ENCODE measurements at places on chromosomes 13 and 19.

DNA sequence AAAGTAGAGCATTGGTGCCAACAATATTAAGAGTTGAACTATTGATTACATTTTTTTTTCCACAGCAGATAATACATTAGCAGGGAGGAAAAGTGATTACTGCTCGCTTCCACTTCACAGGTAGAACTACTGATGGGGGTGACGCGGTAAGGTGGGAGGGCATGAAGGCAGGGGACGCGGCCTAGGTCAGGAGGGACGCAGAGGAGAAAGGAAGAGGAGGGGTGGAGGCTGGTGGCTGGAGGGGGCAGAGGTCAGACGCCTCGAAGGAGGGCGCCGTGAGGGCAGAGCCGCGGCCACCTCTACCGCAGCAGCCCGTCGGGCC is 287 bp upstream of the B3GLCT start:
- no peak for DNase-seq

GRCh38 chr13:49444524-49445395 is 686 bp downstream of the SETDB2 start:
- peak; percentile 66 for DNase-seq

DNA sequence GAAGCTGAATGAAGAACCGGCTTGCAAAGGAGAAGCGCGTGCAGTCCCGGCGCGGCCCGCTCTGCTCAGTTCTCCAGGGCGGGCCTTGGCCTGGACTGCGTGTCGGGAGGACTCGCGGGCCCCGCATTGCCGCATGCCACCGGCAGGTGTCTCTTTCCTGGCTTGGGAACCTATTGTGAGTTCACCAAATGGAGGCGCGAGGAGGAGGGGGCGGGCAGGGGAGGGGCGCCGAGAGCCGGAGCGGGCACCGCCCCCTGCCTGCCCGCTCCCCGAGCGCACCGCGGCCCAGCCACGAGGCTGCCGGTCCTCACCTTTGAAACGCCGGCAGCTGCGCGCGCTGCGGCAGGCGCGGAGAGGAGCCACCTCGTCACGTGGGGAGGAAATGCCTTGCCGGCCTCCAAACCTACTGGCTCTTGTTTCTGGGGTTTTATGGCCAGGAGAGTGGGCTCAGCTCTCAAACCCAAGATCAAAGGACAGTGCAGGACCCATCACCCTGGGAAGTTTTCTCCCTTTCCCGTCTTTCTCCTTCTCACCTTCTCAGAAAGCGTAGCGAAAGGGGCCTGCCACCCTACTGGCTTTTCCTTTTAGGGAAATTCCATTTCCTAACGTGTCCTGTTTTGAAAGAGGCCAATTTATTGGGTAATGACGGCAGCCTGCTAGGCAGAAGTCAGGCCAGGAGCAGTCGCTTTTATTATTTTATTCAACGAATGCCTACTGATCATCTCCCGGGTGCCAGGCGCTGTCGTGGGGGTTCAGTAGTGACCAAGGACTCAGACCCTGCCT is 13.8 kb upstream of the UBE2L5 start:
- peak; percentile 85 for DNase-seq

DNA sequence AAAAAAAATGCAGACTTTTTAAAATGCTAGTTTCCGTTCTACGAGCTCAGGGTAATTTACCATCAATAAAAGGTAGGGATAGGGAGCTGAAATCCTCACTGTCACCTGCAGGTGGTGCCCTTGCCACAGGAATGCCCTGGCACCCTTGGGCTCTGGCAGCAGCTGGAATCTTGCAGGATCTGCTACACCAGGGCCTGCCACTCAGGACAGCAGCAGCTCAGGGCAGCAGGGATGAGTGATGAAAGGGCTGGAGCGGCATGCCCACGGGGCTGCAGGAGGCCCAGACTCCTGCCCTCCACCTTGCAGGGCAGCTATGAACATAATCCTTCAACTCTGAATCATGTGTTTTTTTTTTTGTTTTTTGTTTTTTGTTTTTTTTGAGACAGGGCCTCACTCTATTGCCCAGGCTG is 54.0 kb downstream of the GNG7 start:
- DNase-seq: peak; percentile 76

- DNase-seq: no peak
Measured at GRCh38 chr19:31125071-31125470, 224.2 kb downstream of the TSHZ3 start.

- DNase-seq: peak; percentile 31
Measured at GRCh38 chr13:20901668-20902437, 693 bp downstream of the XPO4 start.

GRCh38 chr13:66462187-66462586 is 767.9 kb downstream of the PCDH9 start:
- DNase-seq: no peak

DNA sequence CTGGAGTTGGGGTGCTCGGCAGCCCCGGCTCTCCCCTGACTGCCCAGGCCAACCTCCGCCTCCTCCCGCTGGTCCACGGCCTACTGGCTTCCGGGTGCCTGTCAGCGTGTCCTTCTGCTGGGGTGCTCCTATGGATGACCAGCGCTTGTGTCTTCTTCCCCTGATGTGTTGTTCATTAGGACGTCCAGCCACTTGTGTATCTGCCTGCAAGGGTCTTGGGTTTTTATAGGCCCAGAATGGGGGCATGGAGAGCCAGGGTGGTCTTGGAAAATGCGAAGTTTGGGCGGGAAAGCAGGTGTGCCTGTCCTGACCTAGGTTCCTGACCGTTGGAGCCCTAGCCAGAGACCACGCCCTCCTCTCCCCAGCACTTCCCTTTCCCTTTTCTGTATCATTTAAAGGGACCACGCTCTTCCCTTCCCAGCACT is 139.8 kb downstream of the SLITRK5 start:
- DNase-seq: no peak

GRCh38 chr13:77139306-77139705 is 112.3 kb upstream of the FBXL3 start:
- no peak for DNase-seq

- no peak for DNase-seq
Measured at GRCh38 chr19:39936020-39936419, 1.6 kb upstream of the FCGBP start.

- no peak for DNase-seq
Measured at GRCh38 chr19:10379880-10380312, 476 bp downstream of the TYK2 start.

- no peak for DNase-seq
Measured at GRCh38 chr13:51714663-51715168, 89.2 kb downstream of the DHRS12 start.

GRCh38 chr19:47302249-47302648 is 7.4 kb upstream of the C5AR1 start:
- no peak for DNase-seq

- DNase-seq: no peak
Measured at GRCh38 chr19:38389101-38389925, 816 bp downstream of the SPRED3 start.

DNA sequence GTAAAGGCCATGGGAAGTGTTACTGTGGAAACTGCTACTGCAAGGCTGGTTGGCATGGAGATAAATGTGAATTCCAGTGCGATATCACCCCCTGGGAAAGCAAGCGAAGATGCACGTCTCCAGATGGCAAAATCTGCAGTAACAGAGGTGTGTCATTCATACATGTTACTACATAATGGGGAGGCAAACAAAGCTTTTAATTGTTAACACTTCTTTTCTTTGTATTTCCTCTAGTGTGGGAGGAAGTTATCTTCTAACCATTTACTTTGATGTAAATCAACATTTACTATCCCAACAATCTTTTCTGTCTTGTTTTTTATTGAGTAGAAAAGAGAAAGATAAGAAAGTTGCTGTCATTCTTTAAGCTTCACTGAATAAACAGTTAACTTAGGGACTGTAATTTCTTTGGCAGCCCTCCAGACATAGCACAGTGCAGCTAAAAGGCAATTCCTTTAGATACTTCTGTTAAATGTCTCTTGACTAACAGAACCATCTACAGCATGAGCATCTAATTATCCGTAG is 126.9 kb downstream of the ITGBL1 start:
- no peak for DNase-seq

DNA sequence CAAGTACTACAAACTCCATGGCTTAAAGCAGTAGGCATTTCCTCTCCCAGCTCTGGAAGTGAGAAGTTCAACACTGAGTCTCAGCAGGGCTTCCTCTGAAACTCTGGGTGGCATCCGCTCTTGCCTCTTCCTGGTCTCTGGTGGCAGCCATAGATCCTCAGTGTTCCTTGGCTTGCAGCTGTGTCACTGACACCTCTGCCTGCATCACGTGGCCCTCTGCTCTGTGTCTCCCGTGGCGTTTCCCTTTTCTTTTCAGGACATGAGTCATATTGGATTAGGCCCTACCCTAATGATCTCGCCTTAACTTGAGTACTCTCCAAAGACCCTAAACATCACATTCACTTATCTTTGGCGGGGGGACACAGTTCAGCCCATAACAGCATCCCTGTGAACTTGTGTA is 466.7 kb downstream of the MYO16 start:
- peak; percentile 4 for DNase-seq

DNA sequence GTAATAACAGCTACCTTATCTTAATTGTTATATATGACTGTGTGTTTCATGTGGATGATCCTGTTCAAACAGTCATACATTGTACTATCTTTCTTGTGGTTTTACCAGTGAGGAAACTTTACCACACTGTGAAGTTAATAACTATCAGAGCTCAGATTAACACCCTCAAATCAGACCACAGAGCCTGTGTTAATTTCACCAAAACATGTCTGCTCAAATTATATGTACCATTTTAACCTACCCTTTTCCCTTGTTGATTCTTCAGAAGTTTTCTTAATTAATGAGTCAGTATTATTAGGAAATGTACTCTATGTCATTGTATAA is 1.8 kb upstream of the ZNF331 start:
- DNase-seq: no peak

DNA sequence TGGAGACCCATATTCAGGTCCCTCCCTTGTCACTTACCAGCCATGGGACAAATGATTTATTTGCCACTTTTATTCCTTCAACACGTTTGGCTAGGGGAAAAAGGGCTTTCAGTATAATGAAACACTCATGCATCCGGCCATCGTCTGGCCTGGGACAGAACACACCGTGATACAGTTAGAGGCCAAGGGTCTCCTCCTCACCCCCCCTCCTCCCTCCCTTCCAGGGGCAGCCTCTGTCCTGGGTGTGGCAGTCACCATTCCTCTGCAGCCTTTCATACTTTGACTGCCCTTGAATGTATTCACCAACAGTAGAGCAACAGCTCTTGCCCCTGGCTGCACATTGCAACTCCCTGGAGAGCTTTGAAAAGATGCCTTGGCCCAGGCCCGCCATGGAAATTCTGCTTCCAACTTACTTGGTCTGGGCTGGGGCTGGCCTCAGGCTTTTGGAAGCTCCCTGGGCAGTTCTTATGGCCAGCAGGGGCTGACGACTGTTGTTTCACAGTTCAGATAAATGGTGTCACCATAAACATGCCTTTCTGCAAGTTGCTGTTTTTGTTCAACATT is 3.0 kb downstream of the PAK4 start:
- DNase-seq: no peak

- DNase-seq: no peak
Measured at GRCh38 chr13:102203718-102204117, 198.1 kb downstream of the FGF14 start.

- DNase-seq: peak; percentile 97
Measured at GRCh38 chr19:1102407-1103131, 1.2 kb upstream of the GPX4 start.

DNA sequence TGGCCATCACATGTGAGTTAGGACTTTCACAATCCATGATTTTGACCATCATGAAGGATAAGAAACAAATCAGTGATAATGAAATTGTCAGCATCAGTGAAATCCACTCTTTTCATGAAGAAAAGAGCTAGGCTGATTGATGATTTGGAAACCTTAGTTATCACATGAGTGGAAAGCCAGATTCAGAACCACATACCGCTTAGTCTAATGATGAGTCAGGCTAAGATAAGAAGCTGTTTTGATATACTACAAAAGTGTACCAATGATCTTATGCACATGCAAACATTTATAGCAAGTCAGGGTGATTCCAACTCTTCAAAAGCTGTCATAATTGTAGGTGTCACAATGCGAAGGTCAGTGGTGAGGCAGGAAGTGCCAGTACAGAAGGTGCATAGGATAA is 519.3 kb downstream of the GPC6 start:
- no peak for DNase-seq

DNA sequence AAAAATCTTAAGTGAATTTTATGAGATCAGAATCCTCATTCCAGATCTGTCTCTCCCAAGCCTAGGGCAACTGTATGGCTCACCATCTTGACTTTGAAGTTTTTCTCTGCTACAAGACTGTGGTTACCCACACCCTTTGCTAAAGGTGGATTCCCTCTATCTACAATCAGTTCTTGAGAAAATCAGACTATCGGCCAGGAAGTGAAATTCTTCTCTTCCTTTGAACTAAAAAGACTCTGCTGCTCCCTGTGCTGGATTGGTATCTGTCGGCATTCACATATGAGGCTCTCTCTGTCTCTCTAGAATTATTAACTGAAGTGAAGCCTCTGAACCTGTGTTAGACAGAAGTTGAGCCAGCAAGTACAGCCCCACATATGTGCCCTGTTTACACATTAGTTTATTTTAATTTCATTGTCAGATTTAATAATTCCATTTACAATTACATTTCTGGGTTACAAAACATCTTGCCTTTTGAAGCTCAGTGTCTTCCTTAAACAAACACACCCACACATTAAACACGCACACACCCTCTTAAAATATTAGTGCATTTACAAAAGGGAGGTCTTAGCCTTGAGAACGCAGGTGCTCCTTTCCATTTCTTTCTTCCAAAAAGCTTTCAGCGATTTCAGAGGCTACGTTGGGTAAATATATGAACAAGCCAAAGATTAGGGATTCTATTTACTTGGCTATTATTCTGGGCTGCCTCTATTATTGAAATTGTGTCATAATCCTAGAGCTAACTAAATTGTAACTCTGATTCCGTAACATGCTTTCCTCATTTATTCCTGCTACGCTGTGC is 145.7 kb downstream of the MIPEP start:
- DNase-seq: peak; percentile 50

GRCh38 chr19:38639679-38640078 is 7.8 kb upstream of the ACTN4 start:
- DNase-seq: no peak

DNA sequence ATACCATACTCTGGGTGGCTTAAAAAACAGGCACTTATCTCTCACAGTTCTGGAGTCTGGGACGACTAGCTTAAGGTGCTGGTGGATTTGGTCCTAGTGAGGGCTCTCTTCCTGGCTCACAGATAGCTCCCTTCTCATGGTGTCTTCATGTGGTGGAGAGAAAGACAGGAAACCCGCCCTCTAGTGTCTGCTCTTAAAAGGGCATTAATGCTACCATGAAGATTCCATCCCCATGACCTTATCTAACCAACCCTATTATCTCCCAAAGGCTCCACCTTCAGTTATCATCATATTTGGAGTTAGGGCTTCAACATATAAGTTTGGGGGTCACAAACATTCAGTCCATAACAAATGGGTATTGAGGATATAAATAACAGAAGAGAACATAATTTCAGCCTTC is 139.4 kb downstream of the HS6ST3 start:
- no peak for DNase-seq

GRCh38 chr19:35000647-35001501 is 751 bp downstream of the GRAMD1A start:
- no peak for DNase-seq

GRCh38 chr19:49595819-49596404 is 4.9 kb downstream of the PRR12 start:
- no peak for DNase-seq

All from LoVo (cell line).